ENCODE measurements at places on chromosomes 3 and 15.
A peak's percentile ranks its signal among the peaks of the same experiment; 100 is the strongest.

- DNase-seq = peak; percentile 12
Observed at GRCh38 chr15:74889390-74889882, 406 bp upstream of the MPI start.

- no peak for DNase-seq
Observed at GRCh38 chr3:197352382-197352781, 54.0 kb upstream of the DLG1 start.

DNA sequence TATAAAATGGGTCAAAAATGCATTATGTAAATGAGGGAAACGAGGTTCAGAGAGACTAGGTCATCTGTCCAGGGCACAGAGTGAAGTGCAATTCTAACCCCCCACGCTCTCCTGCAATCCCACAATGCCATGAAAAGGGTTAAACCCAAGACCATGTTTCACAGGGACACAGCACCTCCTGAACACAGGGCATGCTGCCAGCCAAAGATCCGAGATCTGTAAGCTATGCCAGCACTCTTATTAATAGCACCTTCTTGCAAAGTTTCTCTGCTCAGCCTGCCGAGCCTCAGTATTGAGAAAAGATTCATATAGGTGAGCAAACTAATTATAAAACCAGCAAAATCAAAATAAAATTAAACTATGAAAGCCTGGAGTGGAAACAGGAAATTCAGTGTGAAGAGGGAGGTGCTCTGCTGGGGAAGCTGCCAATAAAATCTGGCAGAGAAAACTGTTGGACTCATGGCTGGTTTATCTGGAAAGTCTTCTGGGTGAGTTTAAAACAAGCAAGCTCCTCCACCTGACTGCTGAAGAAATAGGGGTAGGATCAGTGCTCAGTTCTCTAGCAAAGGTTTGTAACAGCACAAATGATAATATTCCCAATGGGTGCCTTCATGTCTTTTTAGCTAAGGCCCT is 50.3 kb downstream of the LRIG1 start:
- no peak for DNase-seq

GRCh38 chr3:156685198-156685597 is 10.8 kb downstream of the TIPARP start:
- no peak for DNase-seq

DNA sequence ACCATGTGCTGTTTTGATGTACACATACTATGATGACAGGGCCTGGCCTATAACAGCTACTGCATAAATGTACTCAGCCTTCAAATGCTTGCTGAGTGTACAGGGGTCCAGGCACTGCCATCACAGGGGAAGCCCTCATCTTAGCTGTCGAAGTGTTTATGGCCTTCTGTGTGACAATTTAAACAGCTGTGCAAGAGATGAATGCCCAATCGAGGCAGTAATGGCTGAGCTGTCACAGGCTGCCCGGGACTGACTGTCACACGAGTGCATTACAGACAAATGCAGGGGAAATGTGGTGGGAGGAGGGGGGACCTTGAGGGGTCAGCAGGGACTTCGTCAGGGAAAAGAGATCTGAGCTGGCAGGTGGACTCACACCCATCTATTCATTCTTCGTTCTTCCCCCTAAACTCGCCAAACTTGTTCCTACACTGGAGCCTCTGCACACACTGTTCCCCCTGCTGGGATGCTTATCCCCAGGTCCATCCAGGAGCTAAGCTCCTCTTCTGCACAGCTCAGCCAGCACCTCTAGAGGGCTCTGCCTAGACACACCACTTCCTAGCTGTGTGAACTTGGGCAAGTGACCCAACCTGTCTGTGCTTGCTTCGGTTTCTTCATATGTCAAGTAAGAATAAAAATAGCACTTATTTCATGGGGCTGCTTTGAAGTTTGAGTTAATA is 156.2 kb upstream of the IQSEC1 start:
- DNase-seq = no peak

GRCh38 chr3:25107918-25108617 is 320.0 kb upstream of the RARB start:
- no peak for DNase-seq

GRCh38 chr15:24861014-24861690 is 93.6 kb upstream of the SNRPN start:
- no peak for DNase-seq

GRCh38 chr3:123342631-123343080 is 106.2 kb downstream of the ADCY5 start:
- no peak for DNase-seq

DNA sequence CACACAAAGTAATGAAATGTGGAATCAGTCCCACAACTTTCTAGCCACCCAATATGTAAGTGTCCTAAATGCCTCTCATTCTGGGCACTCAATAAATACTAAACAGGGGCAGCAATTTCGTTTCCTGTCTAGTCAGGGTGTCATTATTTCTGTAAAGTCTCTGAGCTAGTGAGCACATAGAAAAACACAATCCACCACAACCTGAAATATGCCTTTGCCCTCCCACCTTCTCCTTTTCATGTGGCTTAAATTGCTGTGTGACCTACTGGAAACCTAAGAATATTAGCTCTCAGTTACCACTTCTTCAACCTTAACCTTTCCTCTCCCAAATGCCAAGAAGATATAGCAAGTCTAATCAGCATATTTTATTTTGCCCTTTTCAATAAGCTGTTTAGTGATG is 456.3 kb upstream of the KCNMB2 start:
- no peak for DNase-seq

DNA sequence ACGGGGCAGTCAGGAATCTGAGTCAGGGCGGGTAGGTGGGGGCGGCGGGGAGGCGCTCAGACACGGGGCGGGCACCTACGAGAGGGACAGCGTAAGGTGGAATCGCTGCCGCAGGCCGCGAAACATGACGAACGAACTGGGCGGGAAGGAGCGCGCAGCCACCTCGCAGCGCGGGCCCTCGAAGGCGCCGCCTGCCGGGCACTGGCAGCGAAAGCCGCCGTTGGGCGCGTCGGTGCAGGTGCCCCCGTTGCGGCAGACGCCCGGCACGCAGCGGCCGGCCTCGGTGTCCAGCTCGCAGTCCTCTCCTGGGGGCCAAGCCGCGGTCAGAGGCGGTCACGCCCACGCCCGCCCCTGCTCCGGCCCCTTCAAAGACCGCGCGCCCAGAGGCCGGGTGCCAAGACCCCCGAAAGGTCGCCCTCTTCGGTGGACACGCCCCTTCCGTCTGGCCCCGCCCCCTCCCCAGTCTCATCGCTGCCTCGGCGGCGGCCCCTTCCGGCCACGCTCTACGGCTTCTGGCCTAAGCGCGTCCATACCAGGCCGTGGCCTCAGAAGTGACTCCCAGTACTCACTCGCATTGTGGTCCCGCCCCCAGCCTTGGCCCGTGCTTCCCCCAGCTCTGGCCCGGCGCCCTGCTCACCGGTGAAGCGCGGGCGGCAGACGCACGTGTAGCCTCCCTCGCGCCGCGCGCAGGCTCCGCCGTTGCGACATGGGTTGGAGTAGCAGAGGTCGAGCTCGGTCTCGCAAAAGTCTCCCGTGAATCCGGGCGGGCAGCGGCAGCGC is 6.4 kb downstream of the CELSR3 start:
- DNase-seq = peak; percentile 79

Data from T-helper 1 cell (primary cell).